Smooth muscle cell of the umbilical artery (primary cell): ENCODE measurements at places on chromosomes 3 and 15. TPM values are rescaled to one million over a fixed set of nuclear protein-coding genes. Genes with fewer than 3 reads are reported as not detected.

CELF6 gene
- total RNA-seq = not detected in 2 replicates

PSTPIP1 gene
- total RNA-seq = not detected in 2 replicates

PLEKHO2 gene
- 23.2 and 26.0 TPM in 2 replicates for total RNA-seq

ELL3 gene
- total RNA-seq = 1.7 and 2.7 TPM in 2 replicates
